ENCODE measurements at places on chromosomes 13 and 19.

DNA sequence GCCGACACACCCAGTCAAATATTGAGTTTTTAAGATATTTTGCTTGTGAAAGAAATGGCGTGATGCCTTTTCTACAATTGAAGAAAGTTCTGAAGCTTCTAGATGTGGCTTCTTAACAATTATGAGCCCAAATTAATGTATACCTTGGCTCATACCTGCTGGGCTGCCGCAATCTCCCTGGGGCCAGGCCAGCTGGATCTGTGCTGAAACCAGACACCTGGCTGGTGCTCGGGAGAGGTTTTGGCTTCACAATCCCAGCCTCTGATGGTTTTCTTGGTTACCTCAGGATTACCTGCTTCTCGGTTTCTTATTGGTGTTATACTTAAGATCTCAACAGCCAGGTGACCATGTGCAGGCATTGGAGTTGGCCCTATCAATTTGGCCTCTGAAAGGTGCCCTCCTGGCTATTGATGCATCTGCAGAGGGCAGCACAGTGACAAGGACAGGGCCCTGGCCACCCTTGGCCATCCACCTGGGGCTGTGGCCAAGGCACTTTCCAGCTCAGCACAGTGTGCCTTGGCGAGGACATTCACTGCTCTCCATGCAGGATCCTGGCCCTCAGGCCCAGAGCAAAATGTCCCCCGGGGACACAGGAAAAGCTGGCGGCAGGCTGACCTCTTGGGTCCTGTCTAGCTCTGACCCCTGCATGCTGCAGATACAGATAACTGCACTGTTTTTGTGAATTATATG is 305.0 kb downstream of the ZNF536 start:
- DNase-seq: no peak

GRCh38 chr13:111661776-111662175 is 341.3 kb downstream of the TEX29 start:
- DNase-seq: no peak

- no peak for DNase-seq
Measured at GRCh38 chr19:55670280-55671053, 4.6 kb upstream of the EPN1 start.

DNA sequence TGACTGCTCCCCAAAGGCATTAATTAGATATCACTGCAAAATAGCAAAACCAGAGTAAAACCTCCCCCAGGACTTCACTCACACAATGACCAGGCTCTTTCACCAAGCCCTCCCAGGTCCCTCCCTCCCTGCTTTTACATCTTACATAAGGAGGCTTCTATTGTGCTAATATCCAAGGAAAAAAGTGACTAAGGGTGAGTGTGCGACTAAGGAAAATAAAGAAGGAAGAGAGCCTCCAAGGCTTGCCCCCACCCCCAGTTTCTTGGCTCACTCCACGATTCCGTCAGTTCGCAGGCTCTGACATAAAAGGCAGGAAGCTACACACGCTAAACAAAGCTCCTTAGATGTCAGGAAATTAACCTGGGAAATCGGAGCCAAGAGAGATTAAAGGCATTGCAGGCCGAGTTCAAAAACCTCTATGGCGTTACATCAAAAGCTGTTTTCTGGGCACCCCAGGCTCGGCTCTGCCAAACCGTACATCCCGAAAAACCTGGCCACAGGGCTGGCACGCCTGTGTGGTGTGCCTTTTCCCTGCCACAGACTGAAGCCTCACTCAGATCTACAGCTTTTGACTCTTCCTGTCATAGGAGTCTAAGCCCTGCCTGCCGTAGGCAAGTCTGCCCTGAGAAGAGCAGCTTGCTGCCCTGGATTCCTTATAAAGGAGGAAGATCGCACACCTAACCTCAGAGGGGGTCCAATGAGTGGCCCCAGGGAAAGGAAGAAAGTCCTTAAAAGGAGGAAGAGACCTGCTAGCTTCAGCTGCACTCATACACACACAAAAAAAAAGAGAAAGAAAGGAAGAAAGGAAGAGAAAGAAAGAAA is 67.0 kb upstream of the SERP2 start:
- peak; percentile 2 for DNase-seq

DNA sequence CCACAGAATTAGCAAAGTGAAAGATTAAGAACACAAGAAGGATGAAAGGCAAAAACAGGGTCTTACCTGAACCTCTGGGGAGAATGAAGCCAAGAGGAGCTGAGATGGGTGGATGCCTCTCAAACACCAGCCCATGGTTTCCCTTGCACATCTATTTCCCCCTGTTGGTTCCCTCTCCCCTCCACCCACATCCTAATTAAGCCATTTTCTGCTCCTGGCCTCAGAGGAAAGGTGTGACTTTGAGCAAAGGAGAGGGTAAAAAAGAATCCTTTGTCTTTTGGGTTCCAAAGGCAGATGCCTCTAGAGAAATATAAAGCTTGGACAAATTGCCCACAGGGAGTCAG is 214.9 kb downstream of the RAP2A start:
- no peak for DNase-seq

All from NCI-H510A treated with DMSO at 0.1 percent for 48 hours (cell line).